C1 segment of cervical spinal cord (tissue), 14 donors: ENCODE measurements at places on chromosomes 1 and 21.
A peak's percentile ranks its signal among the peaks of the same experiment; 100 is the strongest.

- DNase-seq, result peak; percentile 4
Measured at GRCh38 chr21:42855937-42856335, 23.4 kb downstream of the WDR4 start.

GRCh38 chr1:54120698-54121481 lies 31.9 kb downstream of the CDCP2 start:
- DNase-seq, result no peak

- DNase-seq, result no peak
Measured at GRCh38 chr1:31273619-31274018, 23.0 kb downstream of the SNRNP40 start.

- no peak for DNase-seq
Measured at GRCh38 chr21:17048974-17049373, 463.9 kb upstream of the CXADR start.

DNA sequence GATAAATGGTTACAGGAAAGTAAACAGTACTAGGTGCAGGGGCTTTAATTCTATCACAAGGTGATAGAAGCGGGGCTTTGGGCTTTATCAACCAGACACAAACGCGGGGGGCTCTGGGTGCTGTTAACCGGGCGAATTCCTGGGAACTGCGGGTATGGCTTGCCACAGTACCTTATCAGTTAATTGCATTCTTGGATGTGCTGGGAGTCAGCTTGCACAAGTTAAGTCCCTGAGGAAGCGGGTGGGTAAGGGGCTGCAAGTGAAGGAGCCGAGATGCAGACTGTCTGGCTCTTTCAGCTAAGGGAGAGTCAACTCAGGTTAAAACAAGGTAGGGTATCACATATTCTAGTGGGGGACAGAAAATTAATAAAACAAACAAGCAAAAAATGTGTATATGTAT lies 661 bp downstream of the GBP4 start:
- DNase-seq, result no peak
